ENCODE measurements at places on chromosomes 11 and 22.
A peak's percentile ranks its signal among the peaks of the same experiment; 100 is the strongest.

GRCh38 chr11:100964435-100964834, 165.2 kb downstream of the PGR start:
- DNase-seq = no peak

GRCh38 chr11:110968348-110969062, 256.3 kb upstream of the ARHGAP20 start:
- DNase-seq = no peak

DNA sequence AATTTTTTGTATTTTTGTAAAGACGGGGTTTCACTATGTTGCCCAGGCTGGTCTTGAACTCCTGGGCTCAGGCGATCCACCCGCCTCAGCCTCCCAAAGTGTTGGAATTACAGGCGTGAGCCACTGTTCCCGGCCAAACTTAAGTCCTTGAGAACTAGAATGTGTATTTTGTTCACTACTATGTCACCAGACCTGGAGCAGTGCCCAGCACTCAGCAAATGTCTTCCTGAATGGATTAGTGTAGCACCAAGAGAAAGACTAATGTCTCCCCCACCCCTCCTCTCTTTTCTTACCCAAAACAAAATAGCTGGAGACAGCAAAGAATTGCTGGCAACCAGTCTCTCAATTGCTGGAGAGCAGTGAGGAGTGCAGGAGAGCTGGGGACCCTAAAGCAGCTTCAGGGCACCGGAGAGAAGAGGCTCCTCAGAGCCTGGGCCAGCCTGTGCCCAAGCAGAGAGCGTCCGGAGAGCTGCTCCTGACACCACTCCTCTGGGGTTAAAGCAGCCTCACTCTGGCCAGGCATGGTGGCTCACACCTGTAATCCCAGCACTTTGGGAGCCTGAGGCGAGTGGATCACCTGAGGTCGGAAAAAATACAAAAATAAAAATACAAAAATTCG, 14.9 kb downstream of the SLC25A18 start:
- DNase-seq = no peak

DNA sequence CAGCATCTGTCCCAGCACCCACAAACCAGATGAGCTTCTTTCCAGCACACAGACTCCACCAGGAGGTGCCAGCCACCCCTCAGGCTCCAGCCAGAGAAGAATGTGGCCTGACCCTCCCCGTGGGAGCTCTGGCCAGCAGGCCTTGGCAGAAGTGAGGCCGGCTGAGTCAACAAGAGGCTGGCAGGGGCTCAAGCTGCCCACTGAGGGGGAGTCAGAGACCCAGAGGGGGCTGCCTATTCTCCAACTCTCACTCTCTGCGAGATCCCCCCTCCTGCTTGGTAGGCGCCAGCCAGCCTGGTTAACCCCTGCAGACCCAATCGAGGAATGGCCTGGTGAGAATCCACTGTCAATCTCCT, 10.6 kb upstream of the CDC42EP1 start:
- DNase-seq = no peak

DNA sequence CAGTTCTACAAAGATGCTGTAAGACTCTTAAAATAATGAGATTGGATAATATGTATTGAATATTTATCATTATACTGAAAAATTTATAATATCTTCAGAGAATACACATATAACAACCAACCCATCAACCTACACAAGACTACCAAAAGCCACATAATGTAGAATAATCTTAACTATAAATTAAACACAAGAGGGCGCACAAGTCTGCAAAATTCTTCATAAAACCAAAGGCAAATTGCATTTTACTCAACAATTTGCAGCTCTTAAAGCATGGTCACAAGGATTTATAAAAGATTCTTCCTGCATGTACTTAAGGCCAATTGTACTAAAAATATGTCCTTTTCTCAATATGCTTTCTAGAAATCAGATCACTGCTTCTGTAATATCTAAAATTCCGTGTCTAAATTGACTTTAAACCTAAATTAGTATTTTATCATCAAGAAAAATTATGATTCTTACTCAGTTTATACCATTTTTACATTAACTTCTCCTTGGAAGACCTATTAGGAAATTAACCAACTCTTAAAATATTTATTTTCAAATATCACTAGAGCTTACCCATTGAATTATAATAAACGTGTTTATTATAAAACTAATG, 79.0 kb downstream of the TTC28 start:
- peak; percentile 42 for DNase-seq

- no peak for DNase-seq
These were observed 401.0 kb downstream of the TBC1D22A start for GRCh38 chr22:47163481-47163855.

DNA sequence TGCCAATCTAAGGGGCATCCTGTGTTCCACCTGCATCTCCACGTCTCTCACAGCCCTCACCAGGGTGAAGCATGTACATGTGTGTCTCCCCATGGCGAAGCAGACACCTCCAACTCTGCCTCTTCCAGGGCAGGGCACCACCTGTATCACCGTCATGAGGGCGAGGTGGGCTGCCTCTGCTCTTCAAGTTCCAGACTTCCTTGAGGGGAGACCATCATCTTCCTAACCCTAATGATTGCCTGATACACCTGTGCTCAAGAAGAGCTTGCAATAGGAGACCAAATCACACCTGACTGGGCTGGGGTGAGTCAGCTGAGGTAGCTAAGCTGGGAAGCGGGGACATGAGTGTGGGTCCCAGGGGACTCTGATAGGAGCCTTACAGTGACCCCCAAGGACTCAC, 43.7 kb downstream of the GAB4 start:
- DNase-seq = no peak

DNA sequence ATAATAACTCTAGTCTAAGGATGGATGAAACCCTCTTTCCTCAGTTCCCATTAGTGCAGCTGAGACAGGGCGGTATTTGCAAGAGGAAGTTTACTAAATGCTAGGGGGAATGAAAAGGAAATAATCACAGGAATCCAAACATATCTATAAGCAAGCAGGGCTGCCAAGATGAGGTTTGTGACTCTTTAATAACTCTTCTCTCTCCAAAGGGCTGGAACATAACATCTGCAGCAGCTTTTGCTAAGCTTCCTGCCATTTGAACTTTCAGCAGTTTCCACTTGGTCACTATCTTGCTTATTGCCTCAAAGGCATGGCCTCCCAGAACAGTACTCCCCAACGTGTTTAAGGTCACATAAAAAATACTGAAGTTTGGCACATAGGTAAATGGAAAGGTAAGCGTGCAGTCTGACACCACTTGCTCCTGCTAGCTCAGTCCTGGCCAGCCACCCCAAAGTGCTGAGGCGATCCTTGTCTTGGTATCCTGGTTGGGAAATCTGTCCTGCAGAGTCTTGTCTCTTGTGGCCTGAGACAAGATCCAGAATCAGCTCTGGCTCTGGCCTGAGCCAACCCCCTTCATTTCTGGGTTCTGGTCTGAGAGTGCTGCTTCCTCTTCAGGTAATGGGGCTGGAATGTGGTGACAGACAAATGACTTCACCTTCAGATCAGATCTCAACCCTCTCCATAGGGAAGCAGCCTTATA, 81.8 kb downstream of the KCNC1 start:
- DNase-seq = no peak

DNA sequence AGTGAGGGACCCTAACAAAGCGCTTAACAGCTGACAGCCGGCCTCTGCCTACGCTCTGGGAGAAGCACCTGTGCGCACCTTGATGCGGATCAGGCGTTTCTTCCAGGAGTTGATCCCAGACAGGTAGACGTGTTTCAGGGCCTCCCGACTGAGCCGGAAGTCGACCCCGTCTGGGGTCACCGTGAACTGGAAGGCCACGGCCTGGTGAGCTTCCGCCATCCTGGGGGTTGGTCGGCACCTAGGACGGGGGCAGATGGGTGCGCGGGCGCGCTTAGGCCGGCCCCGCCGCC, 585 bp downstream of the CPT1B start:
- DNase-seq = no peak

DNA sequence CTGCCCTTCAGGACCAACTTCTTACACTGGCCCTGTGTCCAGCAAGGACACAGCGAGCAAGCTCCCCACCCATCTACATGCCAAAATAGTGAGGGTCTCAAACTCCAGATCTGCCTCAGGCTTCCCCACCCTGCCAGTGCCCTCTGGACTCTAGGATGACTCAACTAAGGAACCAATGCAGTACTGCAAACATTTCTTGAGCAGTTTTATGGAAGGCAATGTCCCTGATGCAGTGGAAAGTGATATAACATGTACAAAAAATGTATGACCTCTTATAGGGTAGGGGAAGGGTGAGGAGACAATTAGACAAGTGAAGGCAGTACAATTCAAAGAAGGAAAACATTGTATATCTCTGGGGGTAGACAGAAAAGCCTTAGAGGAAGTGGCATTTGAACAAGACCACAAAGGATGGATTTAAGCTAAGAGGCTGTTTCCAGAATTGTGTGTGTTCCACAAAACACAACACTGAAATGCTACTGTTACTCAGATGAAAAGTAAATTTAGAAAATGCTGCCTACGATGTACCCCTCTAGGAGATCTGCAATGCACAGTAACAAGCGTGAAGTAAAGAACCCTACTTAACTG, 47.3 kb downstream of the RAB30 start:
- DNase-seq = no peak

DNA sequence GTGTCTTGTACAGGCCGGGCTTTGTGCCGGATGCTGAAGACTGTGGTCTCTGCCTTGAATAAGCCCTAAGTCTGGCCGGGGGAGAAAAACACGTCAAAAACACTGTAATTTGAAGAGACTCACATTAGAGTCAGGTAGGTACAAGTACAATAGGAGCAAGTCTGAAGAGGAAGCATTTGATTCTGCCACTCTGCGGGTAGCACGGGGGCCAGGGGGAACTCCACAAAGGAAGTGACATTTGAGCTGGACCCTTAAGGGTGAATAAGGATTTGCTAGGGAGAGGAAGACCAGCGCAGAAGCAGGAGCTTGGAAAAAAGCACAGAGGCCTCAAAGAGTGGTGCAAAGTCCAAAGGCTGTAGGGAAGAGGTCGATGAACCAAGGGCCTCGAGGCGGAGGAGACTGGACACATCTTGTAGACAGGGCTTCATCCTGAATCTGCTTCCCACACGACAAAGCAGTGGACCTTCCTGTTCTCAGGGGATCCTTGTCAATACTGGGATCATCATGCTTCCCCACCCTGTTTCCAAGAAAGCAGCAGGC, 38.7 kb downstream of the BUD13 start:
- DNase-seq = no peak

GRCh38 chr11:107842412-107843100, 16.0 kb downstream of the SLC35F2 start:
- no peak for DNase-seq

- no peak for DNase-seq
These were observed 1.3 kb downstream of the ELMOD1 start for GRCh38 chr11:107592231-107592590.

- no peak for DNase-seq
These were observed 12.6 kb upstream of the UCP2 start for GRCh38 chr11:73995247-73995646.

DNA sequence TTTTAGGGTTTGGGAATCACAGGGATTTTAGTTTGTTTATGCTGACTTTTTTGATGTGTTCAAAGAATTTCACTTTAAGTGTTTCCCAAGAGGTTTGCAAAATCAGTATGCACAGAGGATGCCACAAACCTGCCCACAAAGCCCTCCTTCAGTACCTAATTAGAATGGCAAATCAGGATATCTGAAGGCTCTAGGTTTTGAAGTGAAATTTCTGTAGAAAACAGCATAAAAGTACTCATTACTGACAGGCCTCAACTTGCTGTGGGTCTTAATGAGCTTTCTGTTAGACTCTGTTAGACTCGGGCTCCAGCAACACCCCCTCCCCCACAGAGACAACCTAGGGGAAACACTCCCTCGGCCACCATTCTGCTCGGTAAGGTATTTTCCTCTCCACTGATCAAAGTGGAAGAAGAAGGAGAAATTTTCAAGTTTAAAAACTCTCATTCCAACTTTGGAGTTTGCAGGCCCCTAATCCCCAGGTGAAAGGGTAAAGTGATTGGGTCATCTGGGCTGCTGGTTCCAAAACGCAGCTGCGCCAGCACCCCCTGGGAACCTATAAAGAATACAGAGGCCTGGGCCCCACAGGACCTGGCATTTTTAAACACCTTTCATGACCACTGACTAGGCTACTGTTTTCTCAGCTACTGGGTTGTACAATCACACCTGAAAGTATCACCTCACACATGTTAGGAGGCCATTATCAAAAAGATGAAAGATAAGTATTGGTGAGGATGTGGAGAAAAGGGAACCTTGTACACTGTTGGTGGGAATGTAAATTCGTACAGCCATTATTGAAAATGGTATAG, 67.5 kb downstream of the PLEKHA7 start:
- no peak for DNase-seq

DNA sequence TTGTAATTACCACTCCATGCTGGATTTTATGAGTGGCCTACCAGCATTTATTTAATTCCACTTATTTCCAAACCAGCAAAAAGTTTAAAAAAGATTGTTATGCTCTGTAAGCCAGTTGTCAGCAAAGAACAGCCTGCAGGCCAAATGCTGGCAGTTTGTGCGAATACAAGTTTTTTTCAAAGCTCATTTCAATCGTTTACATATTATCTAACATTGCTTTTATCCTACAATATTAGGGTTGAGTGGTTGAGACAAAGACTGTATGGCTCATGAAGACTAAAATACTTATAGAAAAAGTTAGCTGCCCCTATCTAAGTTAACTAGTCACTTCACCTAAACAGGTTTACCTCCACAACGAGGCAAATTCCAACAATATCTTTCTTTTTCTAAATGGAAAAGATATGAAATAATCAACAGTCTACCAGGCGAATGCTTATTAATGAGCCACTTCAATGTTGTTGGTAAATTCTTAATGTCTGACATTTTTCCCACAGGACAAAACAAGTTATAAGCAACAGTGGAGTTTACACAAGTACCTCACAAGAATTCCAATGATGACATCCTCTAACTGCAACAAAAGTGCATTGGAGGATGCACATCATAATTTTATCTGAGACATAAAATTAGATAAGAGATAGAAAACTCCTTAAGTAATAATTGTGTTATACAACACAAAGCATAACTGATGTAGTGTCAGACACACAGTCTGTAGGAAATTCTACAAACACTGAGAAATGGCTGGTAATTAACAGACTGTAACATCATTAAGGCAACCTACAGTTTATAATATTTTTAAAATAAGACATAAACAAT, 35.8 kb upstream of the POU2AF2 start:
- DNase-seq = no peak

GRCh38 chr11:21415606-21416005, 746.2 kb downstream of the NELL1 start:
- DNase-seq = no peak

GRCh38 chr11:36574486-36574885, 6.7 kb downstream of the RAG1 start:
- no peak for DNase-seq

- no peak for DNase-seq
These were observed 160.9 kb downstream of the IGLL1 start for GRCh38 chr22:23419171-23419570.

DNA sequence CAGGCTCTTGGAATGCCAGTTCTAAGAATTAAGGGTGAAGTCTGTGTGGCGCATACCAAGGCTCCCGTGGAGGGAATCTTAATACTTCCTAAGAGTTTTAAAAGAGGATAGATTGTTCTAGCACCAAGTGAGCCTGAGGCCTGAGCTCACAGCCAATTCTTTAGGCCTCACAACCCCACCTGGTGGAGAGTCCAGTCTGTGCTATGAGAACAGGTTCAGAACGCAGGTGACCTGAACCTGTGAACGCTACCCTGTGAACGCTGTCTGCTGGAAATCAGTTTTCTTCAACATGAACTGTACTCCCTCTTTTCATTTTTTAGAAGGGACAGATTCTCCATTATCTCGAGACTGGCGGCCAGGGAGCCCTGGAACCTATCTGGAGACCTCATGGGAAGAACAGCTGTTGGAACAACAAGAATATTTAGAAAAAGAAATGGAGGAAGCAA, 43.2 kb upstream of the DLAT start:
- peak; percentile 73 for DNase-seq
